ENCODE measurements at places on chromosomes 13 and 19.
A peak's percentile ranks its signal among the peaks of the same experiment; 100 is the strongest.

DNA sequence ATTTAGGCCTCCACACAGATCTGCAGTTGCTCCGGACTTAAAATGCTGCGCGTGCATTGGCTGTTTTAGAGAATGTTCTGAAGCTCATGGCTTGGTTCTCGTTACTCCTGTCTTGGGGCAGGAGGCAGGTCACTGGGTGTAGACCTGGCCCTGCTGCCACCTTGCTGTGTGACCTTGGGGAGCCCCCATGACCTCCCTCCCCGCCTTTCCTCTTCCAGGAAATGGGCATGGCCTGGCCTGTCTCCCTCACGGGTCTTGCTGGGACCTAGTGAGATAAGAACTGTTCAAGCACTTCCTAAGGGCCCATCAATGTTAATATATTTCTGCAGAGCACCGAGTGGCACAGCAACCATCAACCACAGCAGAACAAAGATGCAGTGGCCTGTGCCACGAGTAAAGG lies 49.4 kb downstream of the KLF2 start:
- DNase-seq, result no peak

GRCh38 chr13:90717451-90717936 lies 630.0 kb upstream of the MIR17HG start:
- no peak for DNase-seq

- no peak for DNase-seq
Observed at GRCh38 chr19:35419805-35420204, 28.3 kb upstream of the FFAR2 start.

GRCh38 chr13:49185264-49185663 lies 34.9 kb upstream of the MLNR start:
- DNase-seq, result no peak

GRCh38 chr13:104779311-104779993 lies 1713.2 kb upstream of the SLC10A2 start:
- DNase-seq, result no peak

DNA sequence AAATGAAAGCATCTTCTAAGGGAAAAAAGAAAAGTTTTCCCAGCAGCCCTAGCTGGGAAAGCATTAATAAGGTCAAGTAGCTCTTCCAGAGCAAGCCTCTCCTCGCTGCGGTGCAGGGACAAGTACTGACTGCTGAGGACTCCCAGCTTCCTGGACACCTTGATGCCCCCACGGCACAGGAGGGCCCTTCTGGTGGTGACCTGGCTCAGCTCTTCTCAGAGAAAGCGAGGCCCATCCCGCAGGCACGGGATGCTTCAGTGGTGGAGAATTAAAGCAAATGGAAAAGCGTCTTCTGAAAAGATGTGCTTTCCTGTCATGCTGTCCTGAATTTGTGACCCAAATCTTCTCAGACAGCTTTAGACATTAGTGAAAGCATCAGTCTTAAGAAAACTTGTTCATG lies 38.8 kb upstream of the LATS2 start:
- no peak for DNase-seq

DNA sequence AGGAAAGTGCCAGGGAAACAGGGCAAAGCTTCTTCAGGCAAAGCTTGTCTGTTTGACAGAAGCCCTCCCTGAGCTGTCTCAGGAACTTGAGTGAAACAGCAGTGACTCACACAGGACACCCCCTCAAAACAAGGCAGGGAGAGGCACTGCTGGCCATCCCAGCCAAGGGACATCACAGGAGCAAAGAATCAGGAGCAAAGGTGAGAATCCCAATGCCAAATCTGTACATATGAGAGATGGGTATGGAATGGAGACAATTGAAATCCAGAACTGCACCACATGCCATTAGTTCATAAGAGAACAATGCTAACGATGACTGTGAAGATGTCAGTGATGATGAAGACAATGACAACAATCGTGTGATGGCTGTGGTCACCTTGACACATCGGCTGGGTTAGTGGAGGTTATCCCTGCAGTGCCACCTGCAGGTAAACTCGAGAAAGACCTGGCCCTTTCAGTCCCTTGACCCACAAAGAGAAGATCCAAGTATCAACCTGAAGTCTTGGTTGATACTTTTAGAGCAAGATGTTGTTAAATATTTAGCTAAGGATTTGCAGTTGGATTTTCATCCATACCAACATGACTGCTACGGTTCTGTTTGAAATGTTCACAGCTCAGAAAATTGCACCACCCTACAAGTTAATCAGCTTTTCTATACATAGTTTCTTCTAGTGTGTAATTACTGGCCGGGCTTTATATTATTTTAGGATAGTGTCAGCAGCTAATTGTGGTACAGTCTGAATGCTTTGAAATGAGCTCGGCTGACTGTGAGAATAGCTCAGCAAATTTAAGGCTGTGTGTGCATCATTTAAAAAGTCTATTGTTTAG lies 42.0 kb upstream of the IPO5 start:
- DNase-seq, result no peak

- no peak for DNase-seq
Observed at GRCh38 chr13:77338961-77339401, 12.1 kb upstream of the MYCBP2 start.

DNA sequence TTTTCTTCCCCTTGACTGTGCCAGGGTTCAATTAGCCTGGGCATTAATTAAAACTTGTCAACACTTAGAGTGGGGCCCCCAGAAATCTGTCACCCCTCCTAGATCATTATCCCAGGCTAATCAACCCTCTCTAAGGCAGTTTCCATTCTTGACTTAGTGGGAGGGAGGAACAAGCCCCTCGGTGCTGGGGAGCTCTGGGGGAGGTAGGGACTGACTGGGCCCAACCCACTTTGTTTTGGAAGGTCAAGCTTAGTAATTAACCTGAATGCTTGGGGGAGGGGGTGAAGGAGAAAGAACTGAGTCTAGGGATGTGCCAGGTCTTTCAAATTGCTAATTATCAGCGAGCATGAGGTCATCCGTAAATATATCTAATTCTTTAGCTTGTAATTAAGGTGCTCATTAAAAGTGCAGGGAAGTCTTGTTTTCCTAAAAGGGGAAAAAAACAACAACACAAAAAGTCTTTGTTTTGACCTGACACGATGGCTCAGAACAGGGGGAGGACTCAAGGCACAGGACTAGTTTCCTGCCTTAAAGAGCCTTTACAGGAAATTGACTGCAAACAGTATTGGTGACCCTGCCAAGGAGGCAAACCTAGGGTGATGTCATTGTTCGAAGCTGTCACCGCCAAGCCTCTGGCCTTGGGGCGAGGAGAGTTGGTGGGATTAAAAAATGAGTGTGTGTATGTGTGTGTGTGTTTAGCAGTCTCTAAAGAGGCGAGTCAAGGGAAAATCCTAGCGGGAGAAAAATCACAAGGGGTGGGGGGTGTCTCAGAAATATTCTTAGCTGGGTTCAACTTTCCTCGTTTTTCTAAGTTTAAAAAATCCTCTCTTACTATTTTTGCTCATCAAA lies 19.4 kb downstream of the ACTN4 start:
- DNase-seq, result peak; percentile 34

DNA sequence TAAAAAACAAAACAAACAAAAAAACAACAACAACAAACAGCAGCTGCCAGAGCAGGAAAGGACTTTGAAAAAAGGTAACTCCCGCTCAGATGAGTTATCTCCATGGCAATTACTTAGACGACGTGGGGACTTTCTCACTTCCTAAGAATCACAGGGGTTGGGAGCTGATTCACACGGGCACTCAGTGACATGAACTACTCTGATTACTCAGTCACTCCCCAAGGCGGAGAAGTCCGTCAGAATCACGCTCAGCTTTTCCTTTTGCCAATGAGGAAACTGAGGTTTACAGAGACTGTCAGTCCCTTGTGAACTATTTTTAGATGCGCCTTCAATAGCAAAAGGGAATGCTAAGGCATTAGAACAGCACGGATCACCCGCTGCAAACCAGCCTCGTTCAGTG lies 32.3 kb upstream of the MATK start:
- no peak for DNase-seq

GRCh38 chr13:65841156-65841555 lies 1389.0 kb downstream of the PCDH9 start:
- DNase-seq, result no peak

GRCh38 chr13:77637588-77637987 lies 59.9 kb upstream of the SLAIN1 start:
- no peak for DNase-seq

DNA sequence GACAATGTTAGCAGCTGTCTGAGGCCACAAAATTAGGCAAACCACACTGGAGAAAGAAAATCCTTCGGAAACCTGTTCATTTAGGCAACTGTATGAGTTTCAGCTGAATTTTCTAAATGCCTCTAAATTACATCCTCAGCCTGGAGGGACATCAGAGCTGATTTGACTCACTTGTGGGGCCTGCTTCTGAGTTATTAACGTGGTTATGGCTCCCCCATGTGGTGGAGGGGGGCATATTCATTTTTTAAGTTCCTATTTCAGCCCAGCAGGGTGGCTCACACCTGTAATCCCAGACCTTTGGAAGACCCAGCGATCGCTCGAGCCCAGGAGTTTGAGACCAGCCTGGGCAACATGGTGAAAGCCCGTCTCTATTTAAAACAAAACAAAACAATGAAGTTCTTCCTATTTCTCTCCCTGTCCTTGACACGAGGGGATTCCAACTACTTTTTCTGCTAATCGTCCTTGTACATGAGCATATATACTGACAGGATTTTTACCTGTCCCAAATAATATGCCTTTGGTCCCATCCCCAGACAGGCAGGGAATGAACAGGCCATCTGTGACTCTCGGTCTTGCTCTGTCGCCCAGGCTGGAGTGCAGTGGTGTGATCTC lies 31.5 kb upstream of the HIF3A start:
- peak; percentile 55 for DNase-seq

GRCh38 chr19:38845374-38846024 lies 4.3 kb downstream of the HNRNPL start:
- no peak for DNase-seq

DNA sequence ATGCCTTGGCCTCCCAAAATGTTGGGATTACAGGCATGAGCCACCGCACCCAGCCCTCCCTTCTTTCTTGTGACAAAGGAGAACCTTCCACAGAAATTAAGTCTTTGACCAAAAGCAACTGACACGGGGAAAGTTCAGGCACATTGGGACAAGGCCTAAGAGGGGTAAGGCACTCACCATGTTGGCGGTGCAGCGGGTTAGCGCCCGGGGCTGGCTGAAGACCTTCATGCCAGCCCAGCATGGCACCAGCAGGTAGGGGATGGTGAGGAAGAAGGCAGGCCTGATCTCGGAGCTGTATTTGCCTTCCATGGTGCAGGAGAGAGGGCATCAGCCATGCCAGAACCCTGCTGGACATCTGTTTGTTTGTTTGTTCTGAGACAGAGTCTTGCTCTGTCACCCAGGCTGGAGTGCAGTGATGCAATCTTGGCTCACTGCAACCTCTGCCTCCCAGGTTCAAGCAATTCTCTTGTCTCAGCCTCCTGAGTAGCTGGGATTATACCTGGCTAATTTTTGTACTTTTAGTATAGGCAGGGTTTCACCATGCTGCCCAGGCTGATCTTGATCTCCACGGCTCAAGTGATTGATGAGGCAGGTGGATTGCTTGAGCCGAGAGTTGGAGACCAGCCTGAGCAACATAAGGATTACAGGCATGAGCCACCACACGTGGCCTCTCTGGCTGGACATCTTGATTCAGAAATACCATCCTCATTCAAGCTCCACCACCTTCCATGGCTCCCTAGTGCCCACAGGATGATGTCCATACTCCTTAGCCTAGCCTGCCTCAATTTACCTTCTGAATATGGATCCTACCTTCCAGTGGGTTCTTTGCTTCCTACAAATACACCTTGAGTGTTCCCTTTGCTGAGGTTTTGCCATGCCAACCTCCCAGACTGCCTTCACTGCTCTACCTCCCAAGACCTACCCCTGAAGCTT lies 4.4 kb downstream of the TM6SF2 start:
- no peak for DNase-seq

DNA sequence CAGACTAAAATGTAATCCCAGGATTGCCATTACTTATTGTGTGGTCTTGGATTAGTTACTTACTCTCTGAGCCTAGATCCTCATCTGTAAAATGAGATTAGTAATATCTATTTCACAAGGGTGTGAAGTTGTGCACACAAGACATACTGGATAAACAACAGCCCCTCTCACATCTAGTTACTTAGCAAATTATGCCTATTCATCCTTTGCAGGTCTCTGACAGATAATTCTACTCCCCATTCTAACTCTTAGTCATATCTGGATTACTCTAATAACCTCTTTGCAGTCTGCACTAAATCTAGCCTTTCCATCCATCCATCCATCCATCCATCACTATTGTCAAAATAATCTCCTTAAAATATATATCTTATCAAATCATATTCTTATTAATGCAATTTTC lies 12.4 kb downstream of the MTRF1 start:
- no peak for DNase-seq

DNA sequence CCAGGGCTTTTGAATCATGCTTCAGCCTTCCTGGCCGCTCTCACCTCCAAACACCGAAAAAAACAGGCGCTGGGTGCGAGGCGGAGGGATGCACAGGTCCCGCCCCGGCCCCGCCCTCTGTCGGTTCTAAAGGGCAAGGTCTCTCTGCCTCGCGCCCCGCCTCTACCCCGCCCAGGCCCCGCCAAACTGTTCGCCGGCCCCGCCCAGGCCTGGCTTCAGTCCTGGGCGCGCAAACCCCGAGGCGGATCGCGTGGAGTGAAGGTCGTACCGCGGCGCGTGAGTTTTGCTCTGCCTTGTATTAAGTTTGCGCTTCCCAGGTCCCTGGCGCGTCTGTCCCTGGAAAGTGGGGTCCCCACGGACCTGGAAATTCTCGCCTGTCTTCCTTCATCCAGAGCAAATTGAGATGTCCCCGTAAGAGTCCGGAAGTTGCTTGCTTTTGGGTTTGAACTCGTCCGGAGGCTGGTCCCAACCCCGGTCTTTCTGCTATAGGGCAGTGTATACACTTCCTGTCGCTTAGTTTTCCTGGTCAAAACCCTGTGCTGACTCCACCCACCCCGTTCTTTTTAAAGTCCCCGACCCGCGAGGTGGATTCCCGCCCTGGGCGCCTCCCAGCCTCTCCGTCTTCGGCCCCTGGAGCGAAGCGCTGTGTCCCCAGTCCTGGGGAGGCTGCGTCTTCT lies 8.4 kb downstream of the ZNF808 start:
- DNase-seq, result peak; percentile 19

GRCh38 chr19:30263830-30264381 lies 108.3 kb upstream of the ZNF536 start:
- no peak for DNase-seq

GRCh38 chr13:72125561-72125960 lies 258.6 kb upstream of the DACH1 start:
- no peak for DNase-seq

- no peak for DNase-seq
Observed at GRCh38 chr19:44948763-44949374, 3.0 kb downstream of the APOC2 start.

DNA sequence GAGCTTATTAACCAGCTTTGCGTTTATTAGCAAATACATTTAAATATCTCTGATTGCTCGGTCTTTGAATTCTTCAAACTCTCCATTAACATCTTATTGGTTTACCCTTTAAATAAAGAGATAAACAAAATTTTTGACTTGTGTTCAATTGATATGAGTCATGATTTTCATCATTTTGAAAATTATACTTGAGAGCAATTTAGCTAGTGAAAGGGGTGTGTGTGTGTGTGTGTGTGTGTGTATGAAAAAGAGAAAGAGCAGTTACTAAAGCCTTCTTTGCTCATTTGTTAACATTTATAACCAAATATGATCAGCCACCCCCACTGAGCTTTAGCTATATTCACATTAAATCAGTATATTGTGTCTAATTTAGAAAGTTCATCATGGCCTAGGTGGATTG lies 48.3 kb upstream of the FAM216B start:
- DNase-seq, result no peak

GRCh38 chr19:10863107-10863717 lies 8.1 kb upstream of the CARM1 start:
- no peak for DNase-seq

GRCh38 chr19:42394751-42395150 lies 4.7 kb upstream of the CNFN start:
- DNase-seq, result no peak

GRCh38 chr19:4018140-4018613 lies 10.6 kb downstream of the PIAS4 start:
- no peak for DNase-seq

- DNase-seq, result no peak
Observed at GRCh38 chr19:47372603-47373002, 23.5 kb downstream of the DHX34 start.

All from NCI-H2029 treated with DMSO at 0.1 percent for 48 hours (cell line).